Muscle of back (tissue), 13 donors: ENCODE measurements at places on chromosomes 5 and 9. TPM values are rescaled to one million over a fixed set of nuclear protein-coding genes. Genes with fewer than 3 reads are reported as not detected.
A peak's percentile ranks its signal among the peaks of the same experiment; 100 is the strongest.

DNA sequence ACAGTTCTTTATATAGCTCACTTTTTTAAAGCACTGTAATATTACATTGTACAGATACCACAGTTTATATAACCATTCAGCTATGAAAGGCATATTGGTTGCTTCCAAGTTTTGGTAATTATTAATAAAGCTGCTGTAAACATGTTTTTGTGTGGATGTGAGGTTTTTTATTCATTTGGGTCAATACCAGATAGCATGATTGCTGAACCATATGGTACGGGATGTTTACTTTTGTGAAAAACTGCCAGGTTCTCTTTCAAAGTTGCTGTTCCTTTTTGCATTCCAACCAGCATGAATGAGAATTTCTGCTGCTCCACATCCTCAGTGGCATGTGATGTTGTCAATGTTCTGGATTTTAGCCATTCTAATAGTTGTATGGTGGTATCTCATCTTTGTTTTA lies 439.6 kb upstream of the NMUR2 start:
- no peak for DNase-seq

DNA sequence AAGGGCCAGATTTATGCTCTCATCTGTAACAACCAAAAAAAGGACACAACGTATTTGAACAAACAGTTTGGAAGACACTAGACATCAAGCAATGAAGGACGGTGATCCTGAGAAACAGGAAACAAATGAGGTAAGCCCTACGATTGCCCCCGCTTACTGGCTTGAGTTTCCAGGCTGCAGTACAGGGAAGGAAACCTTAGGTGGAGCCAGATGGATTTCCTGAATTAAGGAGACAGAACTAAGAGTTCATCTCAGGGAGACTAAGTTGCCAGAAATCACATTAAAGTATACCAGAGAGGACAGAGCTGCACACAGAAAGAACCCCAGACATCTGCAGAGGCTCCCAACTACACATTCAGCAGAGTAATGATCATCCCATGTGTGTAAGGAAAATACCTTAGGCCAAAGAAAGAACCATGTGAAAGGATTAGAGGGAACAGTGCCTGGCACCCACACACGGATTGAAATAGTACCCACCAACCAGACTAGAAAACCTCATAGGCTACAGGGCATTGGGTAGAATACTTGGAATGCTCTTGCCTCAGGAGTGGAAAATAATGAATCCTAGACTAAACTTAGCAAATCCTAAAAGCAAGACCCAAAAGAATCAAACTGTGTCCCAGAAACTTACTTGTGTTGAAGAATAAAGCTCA lies 99.3 kb upstream of the NIPBL start:
- DNase-seq = peak; percentile 34

Gene CATSPER3
- 1.2 TPM for polyA plus RNA-seq

GRCh38 chr5:158522776-158523175 lies 576.9 kb downstream of the EBF1 start:
- peak; percentile 86 for DNase-seq

GRCh38 chr5:121681229-121681855 lies 170.3 kb upstream of the FTMT start:
- no peak for DNase-seq

Gene KLHL9
- polyA plus RNA-seq = 28.1 TPM

DNA sequence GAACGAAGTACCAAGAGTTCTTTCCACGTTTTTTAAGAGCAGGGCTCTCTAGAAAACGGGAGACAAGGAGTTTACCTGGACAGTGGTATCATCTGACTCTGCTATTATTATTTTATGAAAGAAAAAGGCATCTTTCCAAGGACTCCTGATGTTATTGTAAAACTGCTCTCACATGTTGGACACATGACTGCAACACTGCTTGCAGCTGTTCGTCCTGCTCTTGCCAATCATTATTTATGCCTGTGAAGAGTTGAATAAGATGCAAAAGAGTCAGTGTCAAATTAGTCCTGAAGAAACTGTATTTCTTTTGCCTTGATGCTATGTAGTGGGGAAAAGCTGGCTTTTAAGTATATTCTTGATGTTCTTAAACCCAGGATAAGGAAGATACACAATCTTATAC lies 284.5 kb upstream of the PTGER4 start:
- DNase-seq = no peak

DNA sequence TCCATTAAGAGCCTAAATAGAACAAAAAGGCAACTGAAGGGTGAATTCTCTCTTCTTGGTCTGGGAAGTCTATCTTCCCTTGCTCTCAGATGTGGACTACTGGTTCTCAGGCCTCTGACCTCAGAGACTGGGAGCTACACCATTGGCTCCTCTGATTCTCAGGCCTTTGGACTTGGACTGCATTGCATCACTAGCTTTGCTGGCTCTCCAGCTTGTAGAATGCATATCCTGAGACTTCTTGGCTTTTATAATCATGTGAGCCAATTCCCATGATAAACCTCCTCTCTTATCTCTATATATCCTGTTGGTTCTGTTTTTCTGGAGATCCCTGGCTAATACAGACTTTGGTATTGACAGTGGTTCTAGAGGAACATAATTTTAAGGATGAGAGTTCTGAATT lies 89.8 kb downstream of the PSAT1 start:
- DNase-seq = no peak

Gene LYRM7
- 15.8 TPM for polyA plus RNA-seq

DNA sequence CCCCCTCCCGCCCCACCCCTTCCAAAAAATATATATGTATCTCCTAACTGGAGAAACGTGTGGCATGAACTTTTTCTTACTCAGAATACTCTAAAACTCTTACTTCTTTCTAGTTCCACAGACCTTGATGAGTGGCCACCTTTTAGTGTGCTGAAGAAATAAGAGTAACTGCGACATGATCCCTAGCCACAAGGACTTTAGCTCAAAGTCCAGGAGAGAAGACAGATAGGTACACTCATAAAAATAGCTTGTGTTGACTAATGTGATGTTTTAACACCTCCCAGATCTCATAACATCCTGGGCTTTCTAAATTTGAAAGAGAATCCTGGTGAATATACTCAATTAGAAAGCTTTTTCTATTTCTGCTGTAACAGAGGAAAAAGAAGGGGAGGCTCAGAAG lies 1005.0 kb upstream of the DMAC1 start:
- DNase-seq = no peak

Gene COL5A1
- 678 TPM for polyA plus RNA-seq

Gene SNCAIP
- 12.2 TPM for polyA plus RNA-seq

DNA sequence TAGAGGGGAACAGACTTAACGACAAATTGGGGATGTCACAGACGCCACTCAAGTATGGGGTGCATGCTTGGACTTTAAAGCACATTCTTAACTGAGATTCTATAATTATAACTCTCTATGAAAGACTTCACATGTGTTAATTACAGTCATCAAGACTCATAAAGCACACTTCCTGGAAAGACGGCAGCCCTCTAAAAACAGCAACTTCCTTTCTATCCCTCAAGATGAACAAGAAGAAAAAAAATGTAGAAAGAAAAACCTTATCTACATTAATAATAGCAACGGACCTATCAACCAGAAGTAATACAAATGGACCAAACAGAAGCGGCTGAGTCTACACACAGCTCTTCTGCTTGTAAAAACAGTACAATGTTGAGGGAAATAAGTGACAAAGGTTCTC lies 21.2 kb downstream of the GNAQ start:
- DNase-seq = no peak

DNA sequence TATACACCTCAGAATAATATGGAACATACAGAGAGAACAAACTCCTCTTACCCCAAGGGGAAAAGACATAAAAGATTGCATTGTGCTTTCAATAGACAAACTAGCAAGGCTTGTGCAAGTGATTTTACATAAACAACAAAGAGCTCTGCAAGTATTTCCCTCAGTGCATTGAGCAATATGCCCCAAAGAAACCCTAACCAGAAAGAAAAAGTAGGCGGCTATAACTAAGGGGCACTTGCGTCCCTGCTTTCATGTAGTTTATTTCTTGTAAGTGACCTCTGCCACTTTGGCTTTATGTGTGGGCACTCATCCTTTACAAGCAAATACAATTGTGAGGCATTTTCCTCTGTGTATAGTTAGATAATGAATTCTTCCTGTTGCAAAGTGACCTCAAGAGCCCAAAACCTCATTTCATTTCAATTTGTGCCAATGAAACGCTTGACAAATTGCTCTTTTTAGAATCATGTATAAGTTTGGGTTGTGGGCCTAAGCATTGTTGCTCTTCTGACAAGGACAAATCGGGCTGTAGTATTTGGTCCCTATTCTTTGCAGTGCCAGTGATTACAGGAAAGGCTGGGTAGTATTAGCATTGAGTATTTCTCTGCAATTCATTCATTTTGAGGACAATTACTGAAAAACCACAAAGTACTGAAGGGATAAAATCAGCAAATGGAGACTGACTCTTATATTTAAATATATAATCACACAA lies 282.2 kb downstream of the DTWD2 start:
- DNase-seq = no peak

Gene PRLR
- 0.18 TPM for polyA plus RNA-seq

- peak; percentile 45 for DNase-seq
These were observed 10.0 kb upstream of the CRB2 start for GRCh38 chr9:123346026-123346425.

DNA sequence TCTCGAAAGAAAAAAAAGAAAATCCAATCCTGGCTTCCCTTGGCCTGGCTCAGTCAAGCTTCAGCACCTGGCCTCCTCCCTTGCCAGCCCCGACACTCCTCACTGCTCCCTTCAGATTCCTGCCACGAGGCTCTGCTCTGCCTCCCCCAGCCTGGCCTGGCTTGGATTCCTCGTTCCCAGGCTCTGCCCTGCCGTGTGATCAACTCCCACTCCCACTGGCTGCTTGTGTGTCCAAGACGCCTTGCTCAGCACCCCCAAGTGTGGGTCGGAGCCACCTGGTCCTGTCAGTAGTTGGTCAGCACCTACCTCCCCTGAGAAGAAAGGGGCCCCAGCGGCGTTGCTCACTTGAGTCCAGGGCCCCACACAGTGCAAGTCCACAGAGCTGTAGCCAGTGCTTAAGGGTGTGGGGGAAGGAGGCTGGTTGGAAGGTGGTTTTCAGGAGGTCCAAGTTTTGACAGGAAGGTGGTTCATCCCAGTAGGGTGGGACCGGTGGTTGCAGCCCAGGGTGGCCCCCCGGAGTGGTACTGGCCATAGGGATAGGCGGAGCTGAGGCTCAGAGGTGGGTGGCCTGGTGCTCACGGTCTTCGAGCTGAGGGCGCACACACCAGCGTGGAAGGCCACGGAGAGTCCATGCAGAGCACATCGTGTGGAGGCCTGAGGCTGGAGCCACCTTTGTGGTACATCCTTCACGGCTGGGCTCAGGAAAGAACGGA lies 46.4 kb downstream of the JADE2 start:
- no peak for DNase-seq

Gene ECSCR
- polyA plus RNA-seq = 40.4 TPM

Gene WNT8A
- polyA plus RNA-seq = not detected

DNA sequence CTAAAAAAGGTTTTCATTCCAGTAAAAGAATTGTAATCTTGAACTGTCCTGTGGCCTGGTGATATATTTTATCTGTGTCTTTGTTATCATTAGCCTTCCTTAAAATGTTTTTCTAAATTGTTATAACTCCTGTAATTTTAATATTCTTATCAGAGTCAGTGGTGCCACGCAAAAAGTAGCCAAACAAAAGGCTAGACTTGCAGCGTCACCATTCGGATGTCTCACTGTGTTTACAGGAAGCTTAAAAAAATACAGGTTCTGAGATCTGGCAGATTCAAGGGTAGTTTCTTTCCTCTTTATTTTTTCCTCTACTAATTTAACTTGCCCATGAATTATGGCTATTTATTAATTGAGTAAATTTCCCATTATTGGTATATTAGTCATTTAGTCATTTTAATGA lies 362.3 kb downstream of the MAT2B start:
- DNase-seq = no peak

DNA sequence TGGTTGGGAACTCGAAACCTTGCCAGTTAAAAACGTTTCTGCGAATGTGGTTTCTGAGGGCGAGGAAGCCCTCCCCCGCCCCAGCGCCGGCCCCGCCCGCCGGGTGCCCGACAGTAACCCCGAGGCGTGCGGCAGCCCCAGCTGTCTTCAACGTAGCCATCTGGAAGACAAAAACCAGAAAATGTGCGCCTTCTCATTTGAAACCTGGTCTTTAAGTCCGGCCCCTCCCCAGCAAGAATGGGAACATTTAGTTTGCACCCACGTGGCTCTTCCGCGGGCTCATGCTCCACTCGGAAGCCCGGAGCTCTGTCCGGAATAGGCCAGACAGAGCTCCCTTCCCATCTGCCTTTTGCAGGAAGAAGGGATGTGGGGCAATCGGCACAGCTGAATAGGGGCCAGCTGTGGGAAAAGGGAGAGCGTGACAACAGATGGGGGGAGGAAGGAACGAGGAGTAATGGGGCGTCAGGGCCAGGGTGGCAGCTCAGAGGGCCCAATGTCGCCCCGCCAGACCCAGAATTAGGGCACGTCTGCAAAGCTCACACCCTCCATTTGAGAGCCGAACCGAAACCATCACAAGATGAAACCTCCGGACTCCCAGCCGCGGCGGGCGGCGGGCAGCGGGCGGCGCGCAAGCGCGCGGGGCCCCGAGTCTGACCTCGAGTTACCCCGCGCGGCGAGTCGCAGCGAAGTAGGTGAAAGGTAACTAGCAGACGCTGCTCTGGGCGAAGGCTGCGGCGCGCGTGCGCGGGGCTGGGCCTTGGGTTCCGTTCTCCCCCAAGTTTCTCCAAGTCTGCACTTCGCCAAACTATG lies 63.4 kb upstream of the ABCA1 start:
- peak; percentile 94 for DNase-seq

DNA sequence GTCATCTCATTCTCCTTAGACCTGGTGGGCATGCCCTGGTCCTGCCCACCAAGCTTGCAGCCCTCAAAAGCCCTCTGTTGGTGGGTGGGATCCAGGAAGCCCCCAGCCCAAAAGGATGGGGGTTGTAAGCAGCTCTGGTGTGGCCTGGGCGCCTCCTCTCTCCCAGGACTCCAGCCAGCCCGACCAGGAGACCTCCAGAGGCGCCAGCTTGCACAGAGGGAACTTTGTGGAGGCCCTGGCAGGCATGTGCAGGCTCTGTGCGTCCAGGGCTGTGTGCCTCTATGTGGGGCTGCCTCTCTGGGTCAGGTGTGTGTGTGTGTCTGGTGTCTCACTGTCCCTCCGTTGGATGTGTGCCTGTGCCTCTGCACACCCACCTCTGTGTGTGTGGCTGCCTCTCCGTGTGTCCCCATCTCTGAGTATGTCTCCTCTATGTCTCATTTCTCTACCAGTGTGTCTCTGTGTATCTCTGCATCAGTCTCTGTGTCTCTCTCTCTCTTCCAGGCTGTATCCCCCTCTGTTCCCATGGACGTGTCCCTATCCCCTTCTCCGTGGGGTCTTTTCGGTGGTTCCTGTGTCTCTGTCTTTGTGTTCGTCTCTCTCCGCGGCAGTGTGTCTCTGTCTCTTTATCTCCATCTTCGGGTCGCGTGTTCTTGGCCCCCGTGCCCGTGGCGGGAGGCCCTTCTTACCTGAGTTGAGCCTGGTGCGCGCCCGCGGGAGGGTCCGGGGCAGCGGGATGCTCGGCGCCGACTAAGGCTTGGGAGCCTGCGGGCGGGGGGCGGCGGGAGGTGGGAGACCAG lies 501 bp downstream of the ENHO start:
- DNase-seq = no peak
